ENCODE measurements at places on chromosomes 3 and 15. TPM values are rescaled to one million over a fixed set of nuclear protein-coding genes. Genes with fewer than 3 reads are reported as not detected.

GABRA5 gene
- total RNA-seq, result not detected

SKOR1 gene
- total RNA-seq, result 0.36 TPM

NDN gene
- 51.9 TPM for total RNA-seq

RTP4 gene
- 2.7 TPM for total RNA-seq

GOLGA8H gene
- total RNA-seq, result under 0.01 TPM

OR5K2 gene
- not detected for total RNA-seq

Data from osteoblast (primary cell).